Sigmoid colon (tissue), 7 donors: ENCODE measurements at places on chromosomes 3 and 15. TPM values are rescaled to one million over a fixed set of nuclear protein-coding genes. Genes with fewer than 3 reads are reported as not detected.

SSUH2 gene
- 0.95 TPM for polyA plus RNA-seq

LMAN1L gene
- not detected for polyA plus RNA-seq

SEC61A1 gene
- 17.4 TPM for polyA plus RNA-seq

HMG20A gene
- polyA plus RNA-seq: 7.8 TPM

TRIM42 gene
- polyA plus RNA-seq: not detected

GP5 gene
- polyA plus RNA-seq: 0.69 TPM

NOX5 gene
- polyA plus RNA-seq: not detected

COL6A5 gene
- polyA plus RNA-seq: 0.09 TPM

SLC33A1 gene
- polyA plus RNA-seq: 11.7 TPM

PCNP gene
- polyA plus RNA-seq: 95.5 TPM

PRICKLE2 gene
- polyA plus RNA-seq: 0.69 TPM
